Mammary epithelial cell (primary cell): ENCODE measurements at places on chromosomes 5 and 9.

GRCh38 chr5:121182788-121183490, 668.7 kb upstream of the FTMT start:
- peak; percentile 34 for DNase-seq

GRCh38 chr5:154863291-154864080, 5.1 kb downstream of the CNOT8 start:
- no peak for DNase-seq

DNA sequence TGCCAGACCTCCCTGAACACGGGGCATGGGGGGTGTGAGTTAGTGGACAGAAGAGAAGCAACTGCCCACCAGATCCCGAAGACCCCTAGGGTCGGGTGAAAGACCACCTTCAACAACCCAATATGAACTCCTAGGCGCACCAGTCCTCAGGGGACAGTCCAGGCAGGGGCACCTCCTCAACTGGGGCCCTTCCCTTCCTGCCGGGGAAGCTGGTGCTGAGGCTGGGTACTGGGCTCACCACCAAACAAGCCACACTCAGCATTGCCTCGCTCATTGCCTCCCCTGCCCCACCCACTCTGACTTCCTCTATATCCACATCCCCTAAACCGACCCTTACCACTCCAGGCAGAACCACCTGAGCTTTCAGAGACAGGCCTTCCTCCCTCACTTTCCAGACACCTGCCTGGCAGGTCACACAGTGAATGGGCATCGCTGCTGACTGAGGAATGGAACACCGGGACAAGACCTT, 42.5 kb downstream of the SEMA4D start:
- no peak for DNase-seq

GRCh38 chr9:134185536-134186011, 21.2 kb upstream of the RNU6ATAC start:
- peak; percentile 22 for DNase-seq

- DNase-seq: no peak
These were observed 252.2 kb downstream of the SYK start for GRCh38 chr9:91053824-91054223.
